ENCODE measurements at places on chromosomes 6 and 20. TPM values are rescaled to one million over a fixed set of nuclear protein-coding genes. Genes with fewer than 3 reads are reported as not detected.

DNA sequence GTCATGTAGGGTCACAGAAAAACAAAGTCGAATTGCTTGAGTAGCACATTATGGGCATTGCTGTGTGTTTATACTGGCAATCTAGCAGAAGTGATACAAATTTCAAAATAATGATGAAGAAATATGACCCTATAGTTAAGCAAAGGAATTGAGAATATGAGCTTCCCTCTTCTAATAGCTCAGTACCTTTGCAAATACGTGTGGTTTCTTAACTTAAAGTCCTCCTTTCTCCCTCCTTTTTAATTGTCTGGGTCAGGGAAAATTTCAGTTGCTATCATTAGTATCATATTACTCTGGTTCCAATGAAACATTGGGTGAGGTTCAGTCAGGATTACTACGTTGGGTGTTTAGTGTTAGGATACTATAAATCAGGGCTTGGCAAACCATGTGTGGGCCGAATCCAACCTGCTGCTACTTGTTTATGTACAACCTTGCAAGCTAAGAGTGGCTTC lies 166.8 kb upstream of the CARMIL1 start:
- DNase-seq, result no peak

DNA sequence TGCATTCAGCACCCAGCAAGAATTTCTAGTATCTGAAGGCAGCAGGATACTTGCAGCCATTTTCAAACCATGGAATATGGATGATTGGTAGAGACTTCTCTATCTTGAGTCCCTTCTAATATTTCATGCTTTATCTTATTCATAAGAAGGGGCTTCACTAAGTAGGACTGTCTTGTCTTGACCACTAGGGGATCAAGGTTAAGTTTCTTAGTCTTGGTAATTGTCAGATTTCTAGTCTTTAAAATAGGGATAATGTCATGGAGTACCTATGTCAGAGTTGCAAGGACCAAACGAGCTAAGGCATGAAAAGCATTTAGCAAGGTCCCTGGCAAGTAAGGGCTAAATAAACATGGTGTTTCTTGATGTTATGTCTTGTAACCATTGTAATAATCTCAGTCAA lies 68.5 kb upstream of the ESR1 start:
- no peak for DNase-seq

DNA sequence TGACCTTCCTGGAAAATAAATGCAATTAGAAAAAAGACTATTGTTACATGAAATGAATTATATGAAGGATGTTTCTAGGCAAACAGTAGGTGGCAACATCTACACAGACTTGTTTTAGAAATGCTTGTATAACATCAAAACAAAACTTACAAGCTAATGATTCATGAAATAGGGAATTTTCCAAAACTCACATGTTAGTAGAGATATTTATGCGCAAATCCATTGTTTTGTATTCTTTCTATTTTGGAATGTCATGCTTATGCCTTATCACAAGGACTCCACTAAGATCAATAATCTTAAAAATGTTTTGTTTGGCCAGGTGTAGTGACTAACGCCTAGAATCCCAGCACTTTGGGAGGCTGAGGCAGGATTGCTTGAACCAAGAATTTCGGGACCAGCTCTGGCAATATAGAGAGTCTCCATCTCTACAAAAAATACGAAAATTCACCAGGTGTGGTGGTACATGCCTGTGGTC lies 32.3 kb upstream of the LGSN start:
- peak; percentile 37 for DNase-seq

GRCh38 chr6:136751522-136751956 lies 40.7 kb downstream of the MAP3K5 start:
- no peak for DNase-seq

DNA sequence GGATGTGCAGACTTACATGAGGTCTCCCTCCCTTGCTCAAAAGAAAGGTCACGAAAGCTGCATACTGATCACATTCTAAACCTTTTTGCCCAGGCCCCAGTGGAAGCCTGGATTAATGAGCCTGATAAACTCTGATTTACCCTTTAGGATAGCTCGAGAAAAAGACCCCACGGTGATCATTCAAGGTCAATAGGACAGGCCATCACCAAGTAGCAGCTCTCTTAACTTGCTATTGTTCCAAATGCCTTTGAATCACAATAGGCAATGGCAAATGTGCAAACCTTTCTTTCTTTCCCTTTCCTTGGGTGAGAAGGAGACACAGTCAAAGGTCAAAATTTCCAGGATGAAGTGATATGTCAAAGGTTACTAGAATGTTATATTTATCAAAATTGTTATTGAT lies 327.3 kb downstream of the HDGFL1 start:
- DNase-seq, result no peak

DNA sequence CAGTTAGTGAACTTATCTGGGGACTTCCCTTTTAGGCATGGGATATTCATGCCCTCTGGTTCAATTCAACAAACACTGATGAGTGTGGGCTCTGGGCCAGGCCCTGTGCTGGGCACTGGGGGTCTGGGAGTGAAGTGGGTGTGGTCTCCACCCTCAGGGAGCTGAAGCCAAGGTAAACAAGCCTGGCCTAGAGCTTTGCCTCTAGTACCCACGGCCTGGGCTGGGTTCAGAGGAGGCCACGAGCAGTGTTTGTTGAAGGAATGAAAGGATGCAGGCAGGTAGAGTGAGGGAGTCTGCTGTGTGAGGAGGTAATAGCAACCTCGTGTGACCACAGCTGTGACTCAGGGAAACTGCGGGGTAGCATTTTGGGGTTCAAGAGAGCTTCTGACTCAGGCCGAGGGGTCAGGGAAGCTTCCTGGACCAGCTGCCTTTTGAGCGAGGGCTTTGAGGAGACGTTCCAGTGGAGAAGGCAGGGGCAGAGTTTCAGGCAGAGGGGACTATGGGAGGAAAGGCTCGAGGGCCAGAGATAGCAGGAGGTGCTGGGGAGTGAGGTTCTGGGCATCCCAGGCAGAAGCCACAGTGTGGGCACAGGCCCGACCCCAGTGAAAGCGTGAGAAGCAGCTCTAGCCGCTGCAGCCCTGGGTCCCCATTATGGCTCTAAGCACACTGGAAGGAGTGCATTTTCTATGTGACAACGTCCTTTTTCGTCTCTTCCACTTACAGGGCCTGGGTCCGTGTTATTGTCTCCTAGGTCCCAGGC lies 5.6 kb downstream of the MYLK2 start:
- DNase-seq, result no peak

- peak; percentile 43 for DNase-seq
These were observed 271.4 kb downstream of the ALDH8A1 start for GRCh38 chr6:134678436-134678889.

- DNase-seq, result no peak
These were observed 35.0 kb downstream of the CDC5L start for GRCh38 chr6:44422531-44422930.

DNA sequence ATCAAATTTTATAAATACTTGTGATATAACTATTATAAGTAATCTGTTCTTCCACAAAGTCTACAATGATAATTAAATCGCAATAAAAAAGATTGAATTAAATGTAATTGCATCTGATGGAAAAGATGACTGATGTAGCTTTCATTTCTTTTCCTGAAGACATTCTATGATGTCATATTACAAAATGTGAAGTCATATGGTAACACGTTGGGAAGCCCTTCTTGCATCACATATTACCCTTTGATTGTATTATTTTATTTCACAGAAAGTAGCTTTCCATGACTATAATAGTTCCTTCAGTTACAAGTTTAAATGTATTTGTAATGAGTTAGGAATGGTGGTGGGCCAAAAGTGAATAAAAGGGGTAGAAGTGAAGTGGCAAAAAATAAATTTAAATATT lies 19.0 kb upstream of the OR2B2 start:
- no peak for DNase-seq

DNA sequence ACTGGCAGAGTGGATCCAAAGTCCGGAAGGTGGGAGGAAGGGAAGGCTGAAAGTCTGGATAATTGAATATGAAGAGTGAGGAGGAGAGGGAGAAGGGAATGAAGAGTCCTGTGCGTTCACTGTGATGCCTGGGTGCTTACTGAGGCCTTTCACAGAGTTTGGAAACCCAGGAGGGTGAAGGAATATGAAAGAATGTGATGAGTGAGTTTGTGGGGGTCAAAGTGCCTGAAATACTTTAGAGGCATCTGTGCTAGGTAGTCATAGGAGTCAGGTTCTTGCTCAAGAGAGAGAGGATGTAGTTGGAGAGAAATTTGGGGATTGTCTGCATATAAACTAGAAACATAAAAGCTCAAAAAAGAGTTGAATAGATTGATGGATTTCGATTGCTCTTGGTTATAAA lies 20.7 kb downstream of the NKX2-4 start:
- DNase-seq, result no peak

GRCh38 chr6:89554106-89554505 lies 84.4 kb downstream of the LYRM2 start:
- no peak for DNase-seq

DNA sequence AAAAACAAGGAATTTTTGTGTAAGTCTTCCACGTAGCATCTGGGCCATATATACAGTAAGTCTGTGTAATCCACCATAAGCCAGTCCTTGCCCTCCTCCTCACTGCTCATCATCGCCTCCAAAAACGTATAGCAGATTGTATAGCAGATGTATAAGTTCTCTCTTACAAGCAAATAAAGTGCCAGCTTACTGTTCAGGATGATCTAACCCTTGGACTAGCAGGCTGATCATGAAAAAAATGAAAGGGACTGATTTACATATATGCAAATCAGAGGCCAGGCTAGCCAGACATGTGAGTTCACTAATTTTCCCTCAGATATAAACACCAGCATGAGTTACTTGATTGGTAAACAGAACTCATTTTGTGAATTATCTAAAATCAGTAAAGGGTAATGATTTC lies 171.5 kb downstream of the LY86 start:
- no peak for DNase-seq

- DNase-seq, result peak; percentile 2
These were observed 226.0 kb upstream of the TSHZ2 start for GRCh38 chr20:52746190-52746589.

- no peak for DNase-seq
These were observed 8.0 kb upstream of the BCAS1 start for GRCh38 chr20:54078296-54078984.

DNA sequence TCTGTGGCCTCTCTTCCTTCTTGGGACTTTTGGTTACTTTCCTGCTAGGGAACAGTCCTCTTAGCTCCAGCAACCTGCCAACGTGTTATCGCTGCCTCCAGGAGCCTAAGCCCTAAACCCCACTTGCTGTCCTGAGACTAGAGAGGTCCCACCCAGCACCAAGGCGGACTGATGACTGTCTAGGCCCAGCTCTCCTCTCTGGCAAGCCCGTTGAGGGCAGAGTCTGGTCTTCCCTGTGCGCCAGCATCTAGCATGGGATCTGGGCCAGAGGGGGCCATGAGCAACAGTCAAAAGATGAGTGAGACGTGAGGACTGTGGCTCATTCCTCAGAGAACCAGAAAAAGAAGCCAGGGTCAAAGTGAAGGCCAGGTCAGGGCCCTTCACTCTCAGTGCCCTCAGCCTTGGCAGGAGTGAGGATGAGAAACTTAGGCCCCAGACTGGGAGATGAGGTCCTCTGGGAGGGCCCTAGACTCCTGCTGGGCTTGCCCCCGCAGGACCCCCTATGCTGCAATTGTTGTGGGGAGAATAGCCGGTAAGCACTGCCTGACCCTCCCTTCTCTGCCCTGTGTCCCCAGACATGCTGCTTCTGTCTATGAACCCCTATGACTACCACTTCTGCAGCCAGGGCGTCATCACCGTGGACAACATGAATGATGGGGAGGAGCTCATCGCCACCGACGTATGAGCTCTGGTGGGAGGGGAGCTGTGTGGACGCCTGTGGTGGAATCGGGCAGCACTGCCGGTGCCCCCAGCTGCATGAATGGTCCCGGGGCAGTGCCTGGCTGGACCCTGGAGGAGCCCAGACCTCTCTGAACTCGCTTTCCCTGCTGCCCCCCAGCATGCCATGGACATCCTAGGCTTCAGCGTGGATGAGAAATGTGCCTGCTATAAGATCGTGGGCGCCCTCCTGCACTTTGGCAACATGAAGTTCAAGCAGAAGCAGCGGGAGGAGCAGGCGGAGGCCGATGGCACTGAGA lies 30.9 kb downstream of the MYH7B start:
- DNase-seq, result no peak

DNA sequence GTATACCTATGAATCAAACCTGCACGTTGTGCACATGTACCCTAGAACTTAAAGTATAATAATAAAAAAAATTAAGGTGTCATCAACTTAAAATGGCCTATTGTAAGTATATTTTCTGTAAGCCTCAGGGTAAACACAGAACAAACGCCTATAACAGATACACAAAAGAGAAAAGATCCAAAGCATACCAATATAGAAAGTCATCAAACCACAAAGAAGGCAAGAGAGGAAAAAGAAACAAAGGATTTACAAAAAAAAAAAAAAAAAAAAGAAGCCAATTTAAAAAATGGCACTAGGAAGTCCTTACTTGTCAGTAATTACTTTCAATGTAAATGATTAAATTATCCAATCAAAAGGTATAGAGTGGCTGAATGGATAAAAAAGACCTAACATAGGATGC lies 24.6 kb upstream of the ASF1A start:
- peak; percentile 13 for DNase-seq

GRCh38 chr6:6588924-6589709 lies 597 bp downstream of the LY86 start:
- DNase-seq, result no peak

DNA sequence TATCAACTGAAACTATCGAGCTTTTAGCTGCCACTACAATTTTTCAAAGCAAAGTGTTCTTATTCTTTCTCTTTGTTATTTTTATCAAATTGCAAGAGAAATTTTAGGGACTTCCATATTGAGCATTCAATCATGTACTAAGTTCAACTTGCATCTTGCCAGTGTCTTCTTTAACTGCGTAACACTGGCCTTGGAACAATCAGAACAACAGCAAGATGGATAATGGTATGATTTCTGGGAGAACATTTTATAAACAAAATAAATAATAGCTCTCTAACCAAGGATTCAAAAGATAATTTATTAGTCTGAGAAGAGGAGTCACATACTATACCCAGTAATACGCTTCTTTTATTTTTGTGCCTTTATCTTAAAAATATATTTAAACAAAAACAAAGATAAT lies 168.0 kb downstream of the ISM1 start:
- no peak for DNase-seq

DNA sequence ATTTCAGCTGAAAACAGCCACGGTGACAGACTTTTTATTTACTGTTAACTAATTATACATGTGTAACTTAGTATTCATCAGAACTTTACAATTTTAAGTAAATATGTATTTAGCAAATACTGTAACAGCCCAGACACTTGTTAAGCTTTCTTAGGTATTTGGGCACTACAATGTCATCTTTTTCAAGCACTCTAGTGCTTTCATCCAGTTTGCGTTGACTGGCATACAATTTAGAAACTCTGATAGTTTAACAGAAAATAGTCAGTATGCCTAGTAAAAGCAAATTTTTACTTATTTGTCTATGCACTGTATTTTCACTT lies 10.6 kb downstream of the RBM39 start:
- DNase-seq, result no peak

DNA sequence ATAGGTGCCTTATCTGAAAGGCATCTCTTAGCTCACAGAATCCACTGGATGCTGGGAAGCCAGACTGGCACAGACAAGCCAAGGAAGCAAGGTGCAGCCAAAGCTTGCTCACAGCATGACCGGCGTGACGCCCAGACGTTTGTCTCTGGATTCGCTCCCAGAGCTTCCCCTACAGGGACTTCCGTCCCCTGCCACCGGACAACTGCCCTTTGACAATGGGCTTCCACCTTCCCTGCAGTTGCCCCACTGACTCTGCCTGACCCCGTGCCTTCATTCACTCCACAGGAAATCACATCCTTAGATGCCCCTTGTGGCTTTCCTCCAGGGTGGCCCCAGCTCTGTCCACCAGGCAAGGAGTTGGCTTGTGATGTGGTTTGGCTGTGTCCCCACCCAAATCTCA lies 94.8 kb upstream of the CDH4 start:
- DNase-seq, result no peak

The C20orf141 gene
- not detected for total RNA-seq

The ZNF334 gene
- total RNA-seq, result not detected

The PHACTR1 gene
- total RNA-seq, result 7.9 TPM

The BTNL2 gene
- total RNA-seq, result not detected

The TRIM10 gene
- not detected for total RNA-seq

The MANEA gene
- 12.5 TPM for total RNA-seq

The GLP1R gene
- total RNA-seq, result not detected

All from myocyte (in vitro differentiated cells).